Stimulated activated CD4-positive, alpha-beta T cell treated with anti-CD3 and anti-CD28 coated beads, Interleukin-4, amount 100 ng/mL, for 1 hour (primary cell): ENCODE measurements at places on chromosomes 5 and 9.

GRCh38 chr9:114935119-114935518 lies 4.7 kb upstream of the TNFSF8 start:
- no peak for DNase-seq

DNA sequence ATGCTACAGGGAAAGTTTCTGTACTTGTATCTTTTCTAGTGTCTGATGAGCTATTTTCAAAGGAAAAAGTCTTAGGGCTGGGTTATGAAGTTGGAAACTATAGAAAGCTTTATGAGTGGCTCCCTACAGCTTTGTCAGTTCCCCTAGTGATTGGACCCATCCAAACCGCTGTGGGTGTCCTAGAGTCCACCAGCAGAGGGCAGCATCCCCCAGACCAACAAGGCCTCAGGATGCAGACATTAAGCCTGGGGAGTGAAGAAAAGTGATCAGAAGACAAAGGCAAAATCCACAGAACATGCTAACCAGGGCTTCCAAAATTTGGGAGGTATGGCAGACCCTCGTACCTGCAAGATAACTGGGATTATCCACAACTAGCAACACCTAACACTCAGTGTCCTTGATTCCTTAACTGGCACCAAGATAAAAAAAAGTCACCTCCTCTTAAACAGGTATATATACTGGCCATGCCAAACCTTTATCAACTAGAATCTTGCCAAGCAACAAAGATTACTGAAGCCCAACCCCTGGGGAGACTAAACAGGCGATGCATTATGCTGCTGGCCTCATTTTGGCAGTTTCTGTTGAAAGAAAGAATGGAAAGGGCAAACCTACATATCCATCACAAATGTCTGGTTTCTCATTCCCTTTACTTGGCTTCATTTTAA lies 110.4 kb upstream of the NR5A1 start:
- peak; percentile 74 for DNase-seq

GRCh38 chr5:42745426-42745825 lies 11.2 kb upstream of the CCDC152 start:
- no peak for DNase-seq

DNA sequence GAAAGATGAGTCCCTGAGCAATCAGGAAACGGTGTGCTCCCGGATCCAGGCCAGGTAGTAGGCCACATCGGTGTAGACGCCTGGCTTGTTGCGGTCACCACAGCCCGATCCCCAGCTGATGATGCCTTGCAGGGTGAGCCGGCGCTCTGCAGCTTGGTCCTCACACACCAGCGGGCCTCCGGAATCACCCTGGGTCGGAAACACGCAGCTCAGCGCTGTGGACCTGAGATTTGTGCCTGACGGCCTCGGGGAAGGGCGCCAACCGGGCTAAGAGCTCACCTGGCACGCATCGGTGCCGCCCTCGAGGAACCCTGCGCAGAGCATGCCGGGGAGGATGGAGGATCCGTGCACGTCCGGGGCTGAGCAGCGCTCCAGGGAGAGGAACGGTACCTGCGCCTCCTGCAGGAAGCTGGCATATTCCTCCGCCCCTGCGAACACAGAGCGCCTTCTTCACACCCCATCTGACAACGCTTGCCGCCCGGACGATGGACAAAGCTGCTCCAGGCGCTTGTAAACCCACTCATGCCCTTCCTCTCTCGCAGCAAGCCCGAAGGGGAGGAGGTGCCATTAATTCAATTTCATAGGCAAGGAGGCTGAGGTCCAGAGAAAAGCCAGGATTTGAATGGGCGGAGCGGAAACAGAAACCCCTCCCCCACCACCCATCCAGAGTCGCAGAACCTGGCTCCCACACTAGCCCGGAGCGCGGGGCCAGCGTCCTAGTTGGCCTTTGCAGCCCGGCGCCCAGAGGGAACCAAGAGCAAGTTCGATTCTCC lies 2.0 kb upstream of the PFN3 start:
- peak; percentile 73 for DNase-seq

- DNase-seq, result no peak
Measured at GRCh38 chr5:133773247-133774202, 161.2 kb upstream of the FSTL4 start.

- no peak for DNase-seq
Measured at GRCh38 chr5:151074557-151074956, 6.3 kb downstream of the TNIP1 start.

DNA sequence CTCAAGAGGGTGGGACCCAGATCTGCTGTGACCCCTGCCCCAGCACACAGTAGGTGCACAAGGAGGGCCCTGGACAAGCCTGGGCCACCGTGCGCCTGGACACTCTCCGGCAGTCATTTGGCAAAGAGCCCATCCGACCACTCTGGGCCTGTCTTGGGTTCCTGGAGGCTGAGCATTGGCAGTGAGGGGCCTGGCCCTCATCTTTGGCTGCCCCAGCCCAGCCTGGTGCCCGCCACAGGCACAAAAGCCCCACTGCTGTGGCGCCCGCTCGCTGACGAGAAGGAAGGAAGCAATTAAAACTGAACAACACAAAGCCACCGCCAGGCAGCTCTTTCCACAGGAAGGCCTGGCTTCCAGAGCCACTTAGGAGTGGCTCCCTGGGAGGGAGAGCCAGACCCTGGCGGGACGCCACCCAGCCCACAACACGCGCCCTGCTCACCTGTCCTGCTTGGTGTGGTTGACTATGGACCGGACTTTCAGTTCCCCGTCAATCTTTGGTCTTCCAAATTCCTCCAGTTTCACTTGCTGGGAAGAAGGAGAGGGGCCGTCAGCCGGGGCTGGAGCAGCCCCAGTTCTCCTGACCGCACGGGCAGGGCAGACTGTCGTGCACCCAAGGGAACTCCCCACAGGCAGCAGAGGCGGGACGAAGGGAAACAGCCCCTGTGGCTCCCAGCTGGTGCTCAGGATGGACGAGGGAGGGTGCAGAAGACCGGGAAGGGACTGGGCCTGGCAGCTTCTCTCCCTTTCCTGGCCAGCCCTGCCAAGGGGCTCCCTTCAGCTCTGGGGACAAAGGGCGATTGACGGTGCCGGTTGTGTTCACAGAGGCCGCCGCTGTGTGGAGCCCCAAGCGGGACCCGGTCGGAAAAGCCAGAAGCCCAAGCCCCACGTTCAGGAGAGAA lies 50.9 kb upstream of the SARDH start:
- no peak for DNase-seq

DNA sequence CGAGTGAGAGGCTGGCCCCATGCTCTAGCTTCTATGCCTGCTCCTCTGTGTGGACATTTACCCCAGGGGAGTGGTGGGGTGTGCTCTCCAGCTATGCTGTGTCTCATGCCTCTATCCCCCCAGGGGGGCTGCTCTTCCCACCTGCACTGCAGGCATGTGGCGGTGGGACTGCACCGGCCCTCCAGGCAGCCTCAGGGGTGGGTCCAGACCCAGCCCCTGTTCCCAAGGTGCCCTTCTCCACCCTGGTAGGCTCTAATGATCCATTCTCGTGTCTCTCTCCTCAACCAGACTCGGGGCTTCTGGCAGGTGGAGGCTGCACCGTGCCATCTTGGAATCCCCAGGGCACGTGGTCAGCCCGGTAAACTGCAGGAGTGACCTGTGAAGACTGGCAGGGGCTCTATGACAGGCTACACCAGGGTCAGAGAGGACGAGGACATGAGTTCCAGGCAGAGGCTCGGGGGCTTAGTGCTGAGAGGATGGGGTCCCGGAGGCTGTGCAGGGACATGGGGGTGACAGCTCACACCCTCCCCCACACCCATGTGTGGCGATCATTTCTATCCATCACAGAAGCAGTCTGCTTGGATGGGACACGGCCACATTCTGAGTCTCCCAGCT lies 22.7 kb upstream of the COL5A1 start:
- no peak for DNase-seq

DNA sequence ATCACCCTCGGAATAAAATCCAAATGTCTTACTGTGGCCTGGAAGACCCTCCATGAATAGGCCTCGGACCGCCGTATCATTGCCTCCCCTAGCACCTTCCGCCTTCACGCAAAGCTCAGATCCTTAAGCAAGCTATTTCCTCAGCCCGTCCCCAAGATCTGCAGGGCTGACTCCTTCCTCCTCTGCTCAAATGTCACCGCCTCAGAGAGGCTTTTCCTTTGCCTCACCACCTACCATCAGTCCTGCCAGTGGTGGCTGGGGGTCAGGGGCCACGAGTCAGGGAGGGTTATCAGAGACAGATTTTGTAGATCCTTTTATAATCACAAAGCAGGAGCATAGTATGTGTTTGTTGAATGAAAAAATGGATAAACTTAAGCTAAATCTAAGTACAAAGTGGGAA lies 74.4 kb upstream of the KIF2A start:
- DNase-seq, result no peak

GRCh38 chr5:3428334-3428733 lies 167.3 kb upstream of the IRX1 start:
- no peak for DNase-seq

GRCh38 chr5:100840370-100840769 lies 62.7 kb downstream of the ST8SIA4 start:
- DNase-seq, result no peak

DNA sequence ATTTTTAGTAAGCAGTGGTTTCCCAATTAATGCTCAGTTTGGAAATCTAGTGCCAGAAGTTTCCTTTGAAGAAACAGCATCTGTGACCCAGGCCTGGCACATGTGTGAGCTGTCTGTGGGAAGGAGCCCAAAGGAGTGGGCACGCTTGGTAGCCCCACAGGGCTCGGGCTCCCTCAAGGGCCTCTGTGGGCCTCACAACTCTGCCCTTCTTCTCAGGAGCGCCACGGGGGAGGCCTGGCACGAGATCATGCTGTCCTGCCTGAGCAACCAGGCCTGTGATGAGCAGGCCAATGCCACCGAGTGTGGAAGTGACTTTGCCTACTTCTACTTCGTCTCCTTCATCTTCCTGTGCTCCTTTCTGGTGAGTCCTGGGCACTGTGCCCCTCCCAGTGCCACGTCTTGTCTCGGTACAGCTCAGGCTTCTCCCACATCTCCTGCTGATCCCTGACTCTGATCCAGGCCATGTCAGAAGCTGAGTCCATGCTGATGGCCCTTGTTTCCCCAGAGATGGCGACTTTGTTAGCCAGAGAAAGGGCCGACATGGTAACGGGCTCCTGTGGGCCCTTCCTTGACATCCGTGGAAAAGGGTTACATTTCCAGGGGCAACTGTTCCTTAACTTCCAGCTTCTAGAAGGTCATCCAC lies 200.4 kb downstream of the CACNA1B start:
- no peak for DNase-seq

DNA sequence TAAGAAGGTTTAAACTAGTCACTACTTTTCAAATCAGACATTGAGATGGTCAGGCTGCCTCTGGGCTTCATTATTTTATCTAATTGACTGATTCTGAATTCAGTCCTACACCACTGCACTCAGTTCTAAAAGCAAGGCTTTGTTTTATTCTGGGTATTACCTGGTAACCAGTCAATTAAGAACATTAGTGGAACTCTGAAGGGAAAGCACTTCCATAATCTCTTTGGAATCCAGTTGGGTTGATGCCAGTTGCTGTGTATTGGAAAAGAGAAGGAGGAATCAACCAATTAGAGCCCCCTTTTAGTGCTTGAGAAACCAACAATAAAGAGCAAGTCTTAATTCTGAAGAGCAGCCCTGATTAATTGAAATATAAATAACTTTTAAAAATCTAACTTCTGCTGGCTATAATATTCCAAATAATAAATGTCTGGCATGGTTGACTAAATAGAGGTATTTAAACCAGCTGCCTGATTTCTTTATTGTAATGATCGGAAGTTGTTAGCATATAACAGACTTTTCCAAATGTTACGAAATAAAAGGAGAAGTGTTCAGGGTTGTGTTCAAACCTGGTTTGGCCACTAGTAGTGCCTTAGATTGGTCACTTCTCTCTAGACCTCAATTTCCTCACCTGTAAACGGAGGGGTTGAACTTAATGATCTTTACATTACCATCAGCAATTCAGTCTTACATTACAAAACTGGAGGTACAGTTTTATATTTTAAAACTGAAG lies 32.0 kb downstream of the CPEB4 start:
- no peak for DNase-seq

DNA sequence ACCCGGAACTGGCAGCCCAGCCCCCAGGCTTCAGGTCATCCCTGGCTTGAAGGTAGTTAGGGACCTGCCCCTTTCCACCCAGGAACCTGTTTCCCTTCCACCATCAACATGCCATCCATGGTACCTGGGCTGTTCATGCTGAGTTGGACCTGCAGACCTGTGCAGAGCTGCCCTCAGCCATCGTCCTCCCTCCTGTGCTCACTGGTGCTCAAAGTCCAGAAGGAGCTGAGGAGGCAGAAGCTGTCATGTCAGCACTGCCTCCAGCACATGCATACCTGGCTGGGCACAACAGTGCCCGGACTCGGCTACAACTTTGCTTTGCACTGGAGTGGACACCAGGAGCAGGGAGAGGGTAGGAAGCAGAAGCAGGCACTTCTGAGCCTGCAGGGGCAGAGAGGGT lies 36.2 kb downstream of the BTNL8 start:
- DNase-seq, result no peak

DNA sequence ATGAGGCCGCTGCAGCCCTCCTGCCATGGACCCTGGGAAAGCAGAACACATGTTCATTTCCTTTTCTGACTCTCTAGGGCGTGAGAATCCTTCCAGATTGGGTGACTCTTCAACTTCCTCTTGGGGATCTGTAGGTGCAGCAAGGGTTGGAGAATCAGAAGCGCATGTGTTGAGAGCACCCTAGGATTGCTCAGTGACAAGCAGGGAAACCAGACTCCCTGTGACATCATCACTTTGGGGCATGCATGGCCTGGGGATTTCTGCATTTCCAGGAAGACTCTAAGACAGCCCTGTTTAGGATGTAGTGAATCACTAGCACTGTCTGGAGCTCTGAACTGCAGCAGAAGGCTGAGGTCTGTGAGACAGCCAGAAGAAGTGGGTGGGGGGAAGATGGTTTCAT lies 15.1 kb upstream of the LCP2 start:
- peak; percentile 62 for DNase-seq

DNA sequence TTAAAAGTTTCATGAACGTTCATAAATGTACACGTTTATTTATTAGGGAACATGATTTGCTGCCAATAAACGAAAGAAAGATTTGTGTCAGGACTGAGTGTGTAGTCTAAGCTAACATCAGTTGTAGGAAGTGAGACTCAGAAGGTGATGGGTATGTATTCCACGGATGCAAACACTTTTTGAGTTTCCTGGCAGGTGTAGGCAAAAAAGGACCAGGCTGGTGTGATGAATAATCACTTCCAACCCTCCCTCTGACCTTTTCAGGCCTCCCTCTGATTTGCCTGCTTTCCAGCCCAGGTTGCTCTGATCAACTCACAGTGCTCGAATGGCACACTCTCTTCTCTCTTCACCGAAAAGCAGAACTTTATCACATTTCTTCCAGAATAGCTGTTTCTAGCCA lies 51.8 kb downstream of the BASP1 start:
- no peak for DNase-seq

- DNase-seq, result no peak
Measured at GRCh38 chr9:80352967-80353366, 781.2 kb downstream of the TLE4 start.
